CD8-positive, alpha-beta T cell (primary cell): ENCODE measurements at places on chromosomes 16 and 17.
A peak's percentile ranks its signal among the peaks of the same experiment; 100 is the strongest.

GRCh38 chr16:60681043-60681442, 1355.2 kb downstream of the CDH8 start:
- no peak for DNase-seq

DNA sequence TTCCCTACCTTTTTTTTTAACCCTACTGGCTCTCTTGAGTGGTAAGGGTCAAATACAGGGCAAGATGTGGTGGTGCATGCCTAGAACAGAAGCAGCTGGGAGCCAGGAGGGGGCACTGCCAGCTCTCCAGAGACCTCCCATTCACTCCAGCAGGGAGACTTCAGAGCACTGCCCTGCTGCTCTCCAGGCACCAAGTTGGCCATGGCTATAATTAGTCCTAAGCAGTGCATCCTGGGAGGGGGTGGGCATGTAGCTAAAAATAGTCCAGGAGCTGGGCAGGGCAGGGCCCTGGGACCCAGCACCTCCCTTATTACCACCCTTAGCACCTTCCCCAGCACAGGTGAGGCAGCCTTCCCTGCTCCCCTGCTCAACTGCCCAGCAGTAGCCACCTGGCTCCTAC, 3.5 kb downstream of the CORO6 start:
- no peak for DNase-seq

DNA sequence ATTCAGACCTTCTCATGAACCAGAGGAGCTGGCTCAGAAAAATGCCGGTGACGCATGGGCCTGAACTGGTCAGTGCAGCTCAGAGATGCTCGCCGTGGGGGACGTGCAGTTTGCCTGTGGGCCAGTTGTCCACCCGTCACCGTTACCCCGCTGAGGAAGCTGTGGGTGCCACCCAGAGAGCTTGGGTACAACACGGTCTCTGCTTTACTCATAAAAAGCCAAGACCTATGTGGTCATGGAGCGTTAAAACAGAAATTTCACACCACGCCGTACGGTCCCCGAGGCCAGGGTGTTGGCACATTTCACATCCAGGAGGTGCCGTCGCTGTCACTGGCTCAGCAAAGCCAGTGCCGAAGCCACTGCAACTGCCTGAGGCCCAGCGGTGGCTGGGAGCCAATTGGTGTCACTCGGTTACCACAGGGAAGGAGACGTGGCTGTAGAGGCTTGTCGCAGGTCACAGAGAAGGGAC, 120.9 kb downstream of the METRNL start:
- DNase-seq: peak; percentile 70

DNA sequence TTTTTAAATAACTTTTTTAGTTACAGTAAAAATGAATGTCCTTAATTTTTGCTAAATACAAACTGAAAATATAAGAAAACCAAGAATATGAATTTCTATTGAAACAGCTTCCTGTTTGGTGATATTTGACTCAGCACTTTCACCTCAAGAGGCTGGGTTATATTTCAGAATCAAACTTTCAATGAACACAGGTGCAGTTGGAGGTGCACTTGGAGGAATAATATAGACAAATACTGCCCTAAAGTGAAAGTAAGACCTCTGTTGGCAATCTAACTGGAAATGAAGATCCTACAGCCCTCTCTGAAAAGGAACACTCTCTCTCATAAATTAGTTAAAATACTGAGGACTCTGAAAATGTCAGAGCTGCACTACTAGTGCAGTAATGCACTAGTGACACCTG, 106.2 kb downstream of the BRIP1 start:
- no peak for DNase-seq

DNA sequence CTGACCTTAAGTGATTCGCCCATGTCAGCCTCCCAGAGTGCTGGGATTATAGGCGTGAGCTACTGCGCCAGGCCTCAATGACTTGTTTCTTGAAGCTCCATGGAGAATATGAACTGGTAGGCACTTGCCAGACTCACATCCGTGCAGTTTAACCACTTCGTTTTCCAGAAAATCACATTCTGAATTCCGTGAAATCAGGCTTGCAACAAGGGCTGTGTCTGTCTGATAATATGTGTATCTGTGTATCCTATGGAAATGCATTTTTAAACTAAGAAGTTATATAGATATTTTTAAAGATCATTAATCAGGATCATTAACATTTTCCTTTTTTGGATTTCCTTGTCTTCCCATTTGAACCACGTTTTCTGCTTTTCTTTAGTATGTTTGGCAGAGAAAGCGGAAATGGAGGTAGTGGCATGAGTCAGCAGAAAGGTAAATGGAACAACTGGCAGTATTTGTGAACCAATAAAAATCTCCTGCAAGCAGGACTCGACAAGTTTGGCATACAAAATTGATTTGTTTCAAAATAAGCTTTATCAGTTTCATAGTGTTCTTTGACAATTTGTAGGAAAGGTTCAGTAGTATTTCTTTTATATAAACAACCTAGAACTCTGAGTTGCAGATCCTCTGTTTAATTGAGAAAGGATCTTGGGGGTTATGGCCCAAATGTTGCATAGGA, 33.0 kb downstream of the USP10 start:
- no peak for DNase-seq

- DNase-seq: no peak
These were observed 84.8 kb upstream of the PLEKHM1 start for GRCh38 chr17:45575126-45575885.

DNA sequence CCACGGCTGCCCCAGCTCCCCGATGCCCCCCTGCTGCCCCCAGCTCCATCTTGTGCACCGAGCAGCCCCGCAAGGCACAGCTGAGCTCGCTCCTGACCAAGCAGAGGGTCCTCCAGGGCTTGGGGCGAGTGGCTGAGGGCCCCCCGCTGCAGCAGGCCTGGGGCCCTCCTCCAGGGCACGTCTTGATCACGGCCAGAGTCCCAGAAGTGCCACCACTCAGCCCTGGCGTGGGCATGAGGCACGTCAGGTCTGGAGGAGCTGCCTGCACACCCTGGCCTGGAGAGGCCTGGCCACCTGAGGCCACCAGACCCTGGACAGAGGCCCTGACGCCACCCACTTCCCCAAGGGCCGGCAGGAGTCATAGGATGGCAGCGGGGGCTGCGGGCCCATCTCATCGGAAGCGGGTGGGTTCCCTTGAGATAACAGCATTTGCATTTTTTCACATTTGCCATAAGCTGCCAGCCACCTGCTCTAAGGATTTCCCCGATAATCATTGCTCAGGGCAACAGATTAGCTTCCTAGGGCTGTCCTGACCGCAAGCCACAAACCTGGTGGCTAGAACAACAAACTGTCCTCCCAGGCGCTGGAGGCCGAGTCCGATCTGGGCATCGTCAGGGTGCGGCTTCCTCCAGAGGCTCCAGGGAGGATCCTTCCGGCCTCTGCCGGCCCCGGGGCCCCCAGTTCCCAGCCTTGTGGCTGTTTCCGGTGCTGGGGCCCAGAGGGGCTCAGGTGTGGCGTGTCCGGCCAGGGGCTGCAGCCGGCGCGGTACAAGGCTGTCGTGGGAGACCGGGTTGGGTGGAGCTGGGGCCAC, 23.9 kb upstream of the C1QTNF8 start:
- no peak for DNase-seq
